Stimulated activated CD4-positive, alpha-beta T cell treated with anti-CD3 and anti-CD28 coated beads, Interleukin-12 subunit alpha, Interleukin-12 subunit beta, amount 100 ng/mL, for 48 hours (primary cell): ENCODE measurements at places on chromosomes 5 and 9.

- DNase-seq = no peak
Observed at GRCh38 chr5:2335733-2336515, 415.6 kb downstream of the IRX2 start.

DNA sequence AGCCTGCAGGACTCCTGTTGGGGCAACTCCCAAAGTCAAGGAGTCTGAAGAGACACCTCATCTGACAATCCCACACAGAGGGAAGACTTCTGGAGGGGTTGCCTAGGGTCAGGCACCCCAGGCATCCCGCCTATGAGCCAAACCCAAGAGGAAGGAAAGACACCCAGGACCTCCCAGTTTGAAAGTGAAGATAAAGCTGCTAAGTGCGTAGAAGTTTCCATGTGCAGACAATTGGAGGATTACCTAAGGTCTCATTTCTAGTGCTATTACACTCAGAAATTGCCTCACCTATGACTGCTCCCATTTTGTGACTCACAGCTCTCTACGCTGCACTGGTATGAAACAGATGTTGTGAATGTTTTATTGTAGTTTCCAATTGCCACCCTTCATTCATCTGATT lies 322.9 kb downstream of the SLIT3 start:
- DNase-seq = no peak

- no peak for DNase-seq
Observed at GRCh38 chr9:77162366-77162765, 15.0 kb upstream of the VPS13A start.

DNA sequence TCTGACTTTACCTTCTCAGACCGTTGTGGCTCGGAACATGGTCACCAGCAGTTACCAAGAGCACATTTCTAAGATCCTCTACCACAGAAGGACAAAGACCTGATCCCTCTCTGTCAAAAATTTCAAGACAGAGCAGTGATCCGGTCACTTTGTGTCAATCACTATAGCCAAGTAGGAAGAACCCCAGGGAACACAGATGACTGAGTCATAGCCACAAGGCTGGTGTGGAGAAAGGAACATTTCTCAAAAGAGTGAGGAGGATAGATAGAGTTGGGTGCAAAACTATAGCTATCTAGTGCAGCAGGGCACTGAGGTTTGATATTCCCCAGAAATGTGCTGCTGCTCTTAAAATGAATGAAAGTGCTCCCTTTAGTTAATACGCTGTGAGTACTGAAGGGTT lies 130.7 kb upstream of the SMIM23 start:
- no peak for DNase-seq

GRCh38 chr9:81826517-81826906 lies 101.7 kb upstream of the SPATA31D4 start:
- DNase-seq = no peak

- DNase-seq = no peak
Observed at GRCh38 chr5:36523926-36524325, 82.5 kb upstream of the SLC1A3 start.

GRCh38 chr5:62786099-62786498 lies 207.5 kb downstream of the LRRC70 start:
- no peak for DNase-seq

DNA sequence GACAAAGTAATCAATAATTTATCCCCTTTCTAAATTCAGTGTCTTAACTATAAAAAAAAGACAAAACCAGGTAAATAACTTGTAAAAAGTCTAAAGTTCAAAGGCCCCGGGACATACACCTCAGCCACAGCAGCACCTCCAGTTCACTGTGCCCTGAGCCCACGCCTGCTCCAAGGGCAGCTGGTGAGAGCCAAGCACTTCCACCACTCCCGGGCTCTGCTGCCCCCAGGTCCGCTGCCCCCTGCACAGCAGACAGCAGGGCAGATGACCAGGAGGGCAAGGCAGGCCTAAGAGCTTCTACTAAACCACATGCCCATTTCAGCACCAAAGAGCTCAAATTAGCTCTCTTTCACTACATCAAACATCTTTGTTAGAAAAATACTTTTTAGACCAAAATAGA lies 91.9 kb downstream of the CAMSAP1 start:
- DNase-seq = no peak

DNA sequence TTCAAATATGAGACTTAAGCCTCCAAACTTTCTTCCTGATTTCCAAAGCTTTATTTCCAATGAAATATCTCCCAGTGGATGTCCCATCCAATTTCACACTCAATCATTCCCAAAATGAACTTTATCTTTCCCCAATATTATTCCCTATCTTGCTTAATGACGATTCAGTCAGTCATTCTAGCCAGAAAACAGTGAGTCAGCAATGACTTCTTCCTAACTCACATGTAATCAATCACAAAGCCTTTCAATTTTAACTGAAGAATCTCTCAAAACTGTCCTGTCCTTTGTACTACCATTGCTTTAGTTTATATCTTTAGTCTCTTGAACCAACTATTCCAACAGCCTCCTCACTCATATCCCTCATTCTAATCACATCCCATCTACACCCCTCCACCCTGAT lies 34.9 kb downstream of the NSA2 start:
- no peak for DNase-seq
